ENCODE measurements at places on chromosomes 11 and 22. TPM values are rescaled to one million over a fixed set of nuclear protein-coding genes. Genes with fewer than 3 reads are reported as not detected.

DNA sequence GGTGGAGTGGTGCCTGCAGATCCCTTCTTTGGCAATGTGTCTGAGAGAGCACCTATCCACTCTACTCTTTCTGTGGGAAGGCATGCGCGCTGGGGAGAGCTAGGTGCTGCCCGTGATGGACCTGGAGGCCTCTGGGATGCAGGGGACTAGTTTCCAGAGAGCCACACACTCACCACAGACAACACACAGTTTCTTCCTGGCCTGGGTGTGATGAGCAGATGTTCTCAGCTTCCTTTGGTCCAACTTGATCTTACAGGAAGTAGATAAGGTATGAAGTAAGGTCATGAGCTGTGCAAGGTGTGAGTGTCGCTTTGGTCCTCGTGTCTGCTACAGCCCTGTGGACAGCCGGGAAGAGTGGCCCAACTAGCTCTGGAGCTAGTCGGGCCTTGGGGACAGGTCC lies 27.3 kb upstream of the SUSD2 start:
- DNase-seq = no peak

GRCh38 chr11:71336176-71336995 lies 84.0 kb upstream of the SHANK2 start:
- DNase-seq = no peak

- no peak for DNase-seq
These were observed 2.9 kb upstream of the ABCC8 start for GRCh38 chr11:17479284-17480214.

GRCh38 chr22:36757668-36758211 lies 18.2 kb downstream of the IFT27 start:
- peak; percentile 89 for DNase-seq

DNA sequence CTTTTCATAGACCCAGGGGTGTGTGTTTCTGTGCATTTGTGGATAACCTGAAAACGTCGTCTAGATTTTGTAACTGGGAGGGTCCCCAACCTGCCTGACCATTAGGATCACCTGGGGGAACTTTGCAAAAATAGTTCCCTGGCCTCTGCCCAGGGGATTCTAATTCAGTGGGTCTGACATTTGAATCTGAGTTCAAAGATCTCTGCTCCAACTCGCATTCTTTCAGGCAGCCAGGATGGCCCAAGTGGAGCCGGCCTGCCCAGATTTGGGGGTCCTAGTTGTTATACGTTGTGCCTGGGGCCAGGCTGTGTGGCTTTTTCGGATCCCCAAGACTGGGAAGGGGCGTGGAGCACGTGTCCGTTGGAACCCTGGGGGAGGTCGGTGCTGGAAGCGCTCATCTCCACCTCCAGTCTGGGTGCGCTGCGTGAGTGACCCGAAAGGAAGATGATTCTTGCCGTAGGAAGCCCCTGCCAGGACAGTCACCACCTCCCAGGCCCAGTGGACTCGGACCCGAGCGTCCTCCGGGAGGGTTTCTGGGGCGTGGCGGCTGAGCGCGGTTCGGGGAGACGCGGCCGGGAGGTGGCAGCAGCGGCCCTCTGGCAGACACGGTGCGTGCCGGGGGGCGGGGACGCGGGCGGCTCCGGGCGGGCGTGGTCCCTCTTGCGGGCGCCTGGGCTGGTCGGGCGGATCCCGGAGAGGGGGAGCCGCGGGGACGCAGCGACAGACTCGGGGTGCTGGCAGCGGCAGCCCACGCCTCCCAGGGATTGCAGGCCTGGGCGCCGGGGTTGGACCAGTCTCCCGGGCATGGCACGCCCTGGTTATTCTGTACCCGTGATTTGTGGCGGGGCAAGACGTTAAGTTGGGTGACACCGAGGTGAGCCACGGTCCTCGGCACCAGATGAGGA lies 29.2 kb upstream of the PLET1 start:
- DNase-seq = peak; percentile 92

Gene RCOR2
- 9.9 TPM for total RNA-seq
